Activated CD8-positive, alpha-beta memory T cell treated with anti-CD3 and anti-CD28 coated beads, Interleukin-2, amount 50 U/mL, for 48 hours (primary cell): ENCODE measurements at places on chromosomes 11 and 22.
A peak's percentile ranks its signal among the peaks of the same experiment; 100 is the strongest.

DNA sequence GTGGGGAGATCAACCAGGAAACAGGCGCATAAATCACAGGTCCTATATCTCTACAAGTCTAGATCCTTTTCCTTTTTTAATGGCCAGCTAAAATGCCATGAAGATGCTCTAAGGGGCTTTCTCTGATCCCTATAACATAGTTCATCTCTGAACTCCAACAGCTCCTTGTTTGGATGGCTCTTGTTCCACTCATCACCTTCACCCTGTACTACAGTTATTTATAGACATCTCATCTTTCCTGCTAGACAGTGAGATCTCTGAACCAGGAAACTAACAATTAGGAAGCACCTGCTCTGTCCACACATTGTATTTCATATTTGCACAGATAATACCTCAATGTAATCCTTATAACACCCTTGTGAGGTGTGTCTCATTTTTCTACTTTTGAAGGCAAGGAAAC lies 31.6 kb downstream of the KCNA4 start:
- DNase-seq = no peak

- DNase-seq = no peak
Measured at GRCh38 chr11:130166457-130166784, 6.8 kb downstream of the ST14 start.

GRCh38 chr11:70490208-70490607 lies 91.9 kb downstream of the CTTN start:
- no peak for DNase-seq

GRCh38 chr11:38538866-38539680 lies 1941.0 kb upstream of the RAG2 start:
- DNase-seq = no peak

- DNase-seq = no peak
Measured at GRCh38 chr11:6538945-6539344, 41.9 kb downstream of the DNHD1 start.

DNA sequence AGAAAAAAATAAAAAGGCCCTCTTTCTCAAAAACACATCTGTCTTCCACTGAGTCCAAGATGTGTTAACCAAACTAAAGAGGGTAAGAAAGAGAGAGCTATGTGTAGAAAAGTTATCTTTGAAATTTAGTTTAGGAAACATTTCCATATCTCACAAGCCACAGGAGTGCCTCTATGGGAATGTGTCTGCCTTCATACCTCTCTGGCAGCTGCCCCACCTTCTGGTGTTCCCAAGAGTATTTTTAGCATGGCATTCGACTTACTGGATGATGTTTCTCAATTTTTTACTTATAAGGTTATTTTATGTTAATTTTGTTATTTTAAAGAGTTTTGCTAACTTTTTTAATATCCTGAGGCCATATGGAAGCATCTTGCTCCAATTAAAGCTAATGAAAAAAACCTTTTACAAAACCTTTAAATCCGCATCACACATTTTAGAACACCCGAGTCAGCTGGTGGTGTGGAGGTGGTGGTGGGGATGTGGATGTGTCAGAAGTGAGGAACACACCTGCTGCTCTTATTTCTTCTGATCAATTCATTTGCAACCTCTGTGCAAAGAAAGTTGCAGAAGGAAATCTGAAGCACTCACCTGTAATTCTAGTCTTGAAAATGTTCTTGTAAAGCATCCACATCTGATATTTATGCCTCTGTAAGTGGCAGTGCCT lies 112.2 kb downstream of the NCAM1 start:
- no peak for DNase-seq

GRCh38 chr11:131951121-131951520 lies 580.7 kb downstream of the NTM start:
- DNase-seq = no peak

- DNase-seq = no peak
Measured at GRCh38 chr11:63573881-63574855, 11.0 kb upstream of the PLAAT2 start.

DNA sequence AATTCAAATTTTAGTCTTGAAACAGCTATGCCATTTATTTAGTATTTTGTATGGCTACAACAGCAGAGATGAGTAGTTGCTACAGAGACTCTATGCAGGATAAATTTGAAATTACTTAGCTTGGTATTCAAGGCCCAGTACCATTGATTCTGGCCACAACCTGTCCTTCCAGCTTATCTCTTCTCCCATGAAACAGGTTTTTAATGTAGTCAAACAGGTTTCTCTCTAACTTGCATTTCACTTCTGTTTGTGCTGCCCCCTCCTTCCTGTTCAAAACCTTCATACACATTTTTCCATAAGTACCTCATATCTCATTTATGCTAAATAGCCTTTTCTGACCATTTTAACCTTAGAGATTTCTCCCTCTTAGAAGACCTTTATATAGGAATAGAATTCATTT lies 3.3 kb downstream of the USP47 start:
- no peak for DNase-seq

DNA sequence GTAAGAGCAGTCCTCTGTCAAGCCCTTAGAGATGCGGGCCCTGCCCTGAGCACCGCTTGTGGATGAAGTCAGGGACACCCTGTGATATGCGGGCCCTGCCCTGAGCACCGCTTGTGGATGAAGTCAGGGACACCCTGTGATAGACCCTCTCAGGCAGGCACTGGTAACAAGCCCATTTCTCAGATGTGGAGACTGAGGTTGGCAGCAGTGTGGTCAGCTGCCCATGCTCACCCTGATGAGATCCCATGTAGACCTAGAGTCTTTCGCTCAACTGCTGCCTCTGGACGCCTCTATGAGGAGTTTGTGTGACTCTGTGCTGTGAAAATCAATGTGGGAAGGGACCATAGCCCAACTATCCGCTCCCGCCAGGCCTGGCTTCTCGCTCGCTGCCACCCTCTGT lies 58.8 kb upstream of the FADD start:
- DNase-seq = no peak

- DNase-seq = no peak
Measured at GRCh38 chr22:30780026-30780425, 85.4 kb downstream of the OSBP2 start.

- no peak for DNase-seq
Measured at GRCh38 chr22:45960477-45961386, 16.2 kb downstream of the WNT7B start.

GRCh38 chr22:49672014-49672516 lies 155.6 kb downstream of the BRD1 start:
- peak; percentile 12 for DNase-seq

- DNase-seq = no peak
Measured at GRCh38 chr11:130418756-130419155, 9.7 kb downstream of the ADAMTS8 start.

DNA sequence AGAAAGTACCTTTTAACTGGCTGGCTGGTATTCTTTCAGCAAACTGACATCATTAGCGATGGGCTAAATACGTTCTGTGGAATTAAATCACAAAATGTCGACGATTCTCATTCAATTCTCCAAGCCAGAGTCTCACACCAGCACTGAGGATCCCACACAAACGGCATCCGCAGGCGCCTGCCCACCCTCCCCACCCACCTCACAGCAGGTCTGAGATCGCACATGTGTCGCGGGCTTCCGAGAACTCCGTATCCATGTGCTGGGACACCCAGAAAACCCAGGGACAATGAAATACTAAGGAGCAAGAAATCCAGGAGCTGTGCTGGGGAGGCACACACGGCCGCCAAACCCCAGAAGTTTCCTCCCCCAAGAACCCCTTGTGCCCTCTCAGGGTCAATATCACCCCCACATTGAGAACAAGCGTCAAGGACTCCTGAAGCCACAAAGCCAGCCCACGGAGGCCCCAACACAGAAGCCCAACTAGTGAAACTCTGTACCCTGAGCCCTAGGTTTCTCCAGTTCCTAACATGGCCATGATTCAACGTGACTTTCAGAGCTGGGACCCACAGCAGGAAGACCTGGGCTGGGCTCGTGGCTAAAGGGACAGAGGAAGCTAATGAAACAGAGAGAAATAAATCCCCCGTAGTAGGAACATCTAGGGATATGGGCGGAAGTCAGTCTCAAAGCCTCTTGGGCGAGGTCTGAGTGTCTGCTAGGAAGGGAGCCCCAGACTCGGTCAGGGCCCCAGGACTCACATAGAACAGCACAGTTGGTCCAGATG lies 8.0 kb downstream of the TOLLIP start:
- DNase-seq = peak; percentile 17

DNA sequence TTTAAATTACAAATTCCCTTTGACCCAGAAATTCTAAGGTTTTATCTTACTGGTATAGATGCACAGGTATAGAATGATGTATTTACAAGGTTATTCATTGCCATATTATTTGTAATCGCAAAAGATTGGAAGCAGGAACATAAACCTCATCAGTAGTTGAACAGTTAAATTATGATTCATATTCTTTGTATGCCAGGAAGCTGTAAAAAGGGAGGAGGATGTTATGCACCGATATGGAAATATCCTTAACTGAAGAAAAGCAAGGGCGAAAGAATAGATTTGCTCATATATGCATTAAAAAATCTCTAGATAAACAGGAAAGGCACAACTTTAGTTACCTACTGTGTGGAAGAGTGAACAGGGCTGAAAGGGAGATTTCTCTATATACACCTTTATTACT lies 36.7 kb downstream of the PPFIA1 start:
- DNase-seq = no peak

DNA sequence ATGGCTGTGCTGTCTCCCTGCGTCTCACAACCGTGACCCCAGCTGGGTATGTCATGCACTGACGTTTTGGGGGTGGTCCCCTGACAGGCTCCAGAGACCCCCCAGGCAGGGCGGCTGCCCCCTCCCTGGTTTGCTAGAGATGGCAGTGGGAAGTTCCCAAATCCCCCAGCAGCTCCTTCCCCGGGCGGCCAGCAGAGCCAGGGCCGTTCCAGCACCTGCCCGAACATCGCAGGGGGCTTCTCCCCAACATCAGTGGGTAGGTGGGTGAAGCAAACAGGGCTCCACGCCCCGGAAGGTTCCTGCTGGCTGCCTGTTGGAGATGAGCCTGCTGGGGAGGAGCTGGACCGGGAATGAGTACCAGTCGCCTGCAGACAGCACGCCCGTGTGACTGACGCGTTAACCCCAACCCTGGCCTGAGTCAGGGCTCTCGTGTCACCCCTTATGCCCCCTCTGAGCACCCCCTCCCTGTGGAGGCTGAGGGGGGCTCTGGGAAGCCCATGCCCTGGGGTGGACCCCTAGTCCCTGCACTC lies 45.6 kb downstream of the GRAMD4 start:
- no peak for DNase-seq

- no peak for DNase-seq
Measured at GRCh38 chr11:113668255-113668654, 37.9 kb downstream of the TMPRSS5 start.
